ENCODE measurements at places on chromosomes 3 and 15.

- no peak for DNase-seq
These were observed 828 bp downstream of the THOC7 start for GRCh38 chr3:63862804-63863149.

DNA sequence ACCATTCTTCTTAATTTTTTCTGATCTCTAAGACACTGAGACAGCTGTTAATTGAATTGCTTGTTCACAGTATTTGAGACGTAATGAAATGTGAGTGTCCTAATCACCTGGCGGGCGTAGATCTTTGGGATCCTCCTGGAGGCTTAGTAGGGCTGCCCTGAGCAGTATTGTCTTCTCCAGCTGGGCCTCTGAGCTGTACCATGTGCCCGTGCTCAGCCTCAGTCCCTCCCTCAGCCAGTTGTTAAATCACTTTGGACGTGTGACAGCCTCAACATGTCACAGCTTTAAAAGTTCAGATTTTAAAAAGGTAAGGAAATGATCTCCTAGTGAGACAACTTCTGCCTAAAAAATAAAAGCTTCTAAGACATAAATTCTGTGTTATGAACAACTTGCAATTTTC, 35.5 kb downstream of the IGF1R start:
- DNase-seq = no peak

DNA sequence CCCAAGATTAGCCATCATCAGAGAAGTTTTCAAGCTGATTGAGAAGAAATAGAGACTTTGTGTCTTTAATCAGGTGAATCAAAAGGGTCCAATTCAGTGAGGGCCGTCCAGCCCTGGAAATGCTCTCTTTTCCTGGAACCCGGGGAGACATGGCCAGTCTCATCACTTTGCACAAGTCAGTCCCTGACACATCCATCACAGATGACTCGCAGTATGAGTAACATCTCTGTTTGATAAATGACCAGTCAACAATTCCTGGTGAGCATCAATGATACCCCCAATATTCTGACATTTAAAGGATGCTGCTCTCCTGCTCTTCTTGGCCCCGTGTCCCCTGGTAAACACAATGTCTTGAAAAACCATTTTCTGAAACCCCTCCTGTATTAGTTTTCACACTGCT, 26.7 kb downstream of the C3orf20 start:
- DNase-seq = no peak

DNA sequence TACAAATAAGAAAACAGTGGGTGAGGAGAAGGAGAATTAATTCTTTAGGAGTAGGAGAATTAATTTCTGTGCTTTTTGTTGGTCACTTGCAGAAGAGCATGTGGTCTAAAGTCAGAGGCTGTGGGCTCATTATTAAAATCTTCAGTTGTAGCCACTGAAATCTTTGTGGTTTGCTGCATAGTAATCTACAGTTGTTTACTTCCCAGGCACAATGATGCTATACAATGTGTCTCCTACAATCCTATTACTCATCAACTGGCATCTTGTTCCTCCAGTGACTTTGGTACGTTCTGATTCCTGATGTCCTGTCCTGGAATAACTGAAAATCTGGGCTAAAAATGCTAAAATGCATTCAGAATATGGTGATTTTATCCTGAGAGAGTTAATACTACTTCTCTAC, 21.0 kb downstream of the IFT122 start:
- DNase-seq = no peak

DNA sequence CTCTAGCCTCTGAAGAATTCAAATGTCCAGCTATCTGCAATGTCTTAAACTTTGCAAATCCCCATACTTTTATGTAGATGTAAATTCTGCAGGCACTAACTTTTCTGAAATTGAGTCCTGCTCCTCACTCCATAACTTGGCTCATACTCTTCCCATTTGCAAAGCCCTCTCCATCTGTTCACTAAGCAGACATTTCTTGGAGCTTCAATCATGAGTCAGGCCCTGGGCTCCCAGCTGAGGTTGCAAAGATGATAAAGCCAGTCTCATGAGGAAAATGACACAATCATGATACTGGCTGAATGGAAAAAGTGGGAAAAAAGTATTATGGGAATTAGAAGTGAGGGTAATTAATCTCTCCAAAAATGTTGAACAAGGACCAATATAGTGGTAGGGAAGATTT, 507.6 kb downstream of the NR2F2 start:
- no peak for DNase-seq

- DNase-seq = no peak
These were observed 102.8 kb downstream of the IL12A start for GRCh38 chr3:160091441-160091840.

Data from heart left ventricle (tissue), 16 donors.